ENCODE measurements at places on chromosomes 13 and 19.

- DNase-seq, result no peak
Measured at GRCh38 chr19:40469011-40469410, 2.2 kb downstream of the SPTBN4 start.

GRCh38 chr13:72457151-72457550, 270.3 kb downstream of the MZT1 start:
- DNase-seq, result no peak

DNA sequence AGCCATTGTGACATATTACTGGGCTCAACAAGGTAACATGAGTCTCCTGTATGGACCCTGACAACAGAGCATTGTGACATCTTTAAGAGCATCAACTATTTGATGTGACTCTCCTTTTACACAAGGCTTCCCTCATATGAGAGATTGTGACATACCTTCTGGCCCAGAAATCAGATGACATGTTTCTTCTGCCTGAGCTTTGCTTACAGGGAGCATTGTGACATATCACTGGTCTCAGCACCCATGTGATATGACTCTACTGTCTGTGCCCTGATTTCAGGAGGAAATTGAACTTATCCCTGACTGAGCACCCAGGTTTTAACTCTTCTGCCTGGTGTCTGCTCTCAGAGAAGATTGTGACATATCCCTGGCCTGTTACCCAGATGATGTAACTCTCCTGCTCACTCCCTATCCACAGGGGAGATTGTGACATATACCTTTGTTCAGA, 15.9 kb upstream of the ZNF681 start:
- DNase-seq, result no peak

GRCh38 chr19:43847884-43848283, 20.8 kb downstream of the ZNF283 start:
- DNase-seq, result no peak

GRCh38 chr19:39412867-39413271, 400 bp downstream of the PLEKHG2 start:
- DNase-seq, result no peak

GRCh38 chr13:41700790-41701310, 243.5 kb downstream of the RGCC start:
- DNase-seq, result no peak

- no peak for DNase-seq
Measured at GRCh38 chr13:108853031-108853430, 223.6 kb downstream of the MYO16 start.

- DNase-seq, result no peak
Measured at GRCh38 chr13:33543631-33544265, 258.2 kb upstream of the STARD13 start.

DNA sequence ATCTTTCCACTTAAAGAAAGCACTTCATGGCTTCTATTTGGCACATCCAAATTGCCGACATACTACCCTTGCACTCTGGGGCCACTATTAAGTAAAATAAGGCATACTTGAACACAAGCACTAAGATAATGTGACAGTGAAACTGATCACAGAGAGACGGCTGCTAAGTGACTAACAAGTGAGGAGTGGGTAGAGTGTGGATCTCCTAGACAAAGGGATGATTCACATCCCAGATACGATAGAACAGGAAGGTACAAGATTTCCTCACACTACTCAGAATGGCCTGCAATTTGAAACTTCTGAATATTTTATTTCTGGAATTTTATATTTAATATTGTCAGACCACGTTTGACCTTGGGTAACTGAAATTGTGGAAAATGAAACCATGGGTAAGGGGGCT, 1721.8 kb upstream of the SPRY2 start:
- no peak for DNase-seq

DNA sequence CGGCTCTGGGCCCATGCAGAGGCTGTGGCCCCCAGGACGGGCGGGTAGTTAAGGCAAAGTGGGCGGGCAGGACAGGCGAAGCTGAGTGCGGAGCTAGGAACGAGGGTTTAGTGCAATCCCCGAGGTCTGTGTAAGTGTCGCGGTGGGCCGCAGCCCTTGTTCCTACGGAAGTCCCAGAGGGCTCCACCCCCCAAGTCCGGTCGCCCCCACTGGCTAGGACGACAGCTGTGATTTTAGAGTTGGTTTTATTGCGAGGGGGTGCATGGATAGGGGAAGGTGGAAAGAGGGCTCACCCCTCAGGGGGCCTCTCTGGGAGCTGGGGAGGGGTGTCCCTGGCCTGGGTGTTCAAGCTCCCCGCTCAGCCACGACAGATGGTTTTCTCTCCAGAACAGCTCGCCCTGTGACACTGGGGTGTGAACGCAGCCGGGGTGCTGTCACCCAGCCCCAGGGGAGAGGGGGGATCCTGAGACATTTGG, 21.7 kb downstream of the ZBTB7A start:
- no peak for DNase-seq

DNA sequence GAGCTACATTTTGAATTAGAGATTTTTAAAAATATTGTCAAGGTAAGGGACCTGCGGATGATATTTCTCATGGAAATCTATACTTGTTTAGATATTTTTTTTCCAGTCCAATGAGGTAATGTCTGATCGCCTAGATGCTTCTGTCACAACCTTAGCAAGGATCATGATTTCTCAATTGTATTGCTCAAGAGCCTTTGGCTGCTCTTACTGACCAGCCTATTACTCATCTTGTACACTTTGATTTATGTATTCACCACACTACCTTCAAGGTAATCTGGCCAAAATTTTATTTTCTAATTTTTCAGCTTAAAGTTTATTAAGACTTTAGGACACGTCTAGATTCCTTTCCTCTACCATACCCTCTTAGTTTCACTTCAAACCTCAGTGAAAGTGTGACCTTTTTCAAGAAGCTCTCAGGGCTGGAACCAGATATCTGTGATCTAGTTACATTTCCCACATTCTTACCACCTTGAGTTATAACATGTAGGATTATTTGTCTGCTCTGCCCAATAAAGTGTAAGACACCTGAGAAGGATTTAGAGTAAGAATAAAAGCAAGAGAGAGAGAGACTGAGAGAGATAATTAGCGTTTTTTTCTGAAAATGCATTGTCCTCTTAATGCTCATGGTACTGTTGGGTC, 197.1 kb downstream of the ITGBL1 start:
- peak; percentile 17 for DNase-seq

DNA sequence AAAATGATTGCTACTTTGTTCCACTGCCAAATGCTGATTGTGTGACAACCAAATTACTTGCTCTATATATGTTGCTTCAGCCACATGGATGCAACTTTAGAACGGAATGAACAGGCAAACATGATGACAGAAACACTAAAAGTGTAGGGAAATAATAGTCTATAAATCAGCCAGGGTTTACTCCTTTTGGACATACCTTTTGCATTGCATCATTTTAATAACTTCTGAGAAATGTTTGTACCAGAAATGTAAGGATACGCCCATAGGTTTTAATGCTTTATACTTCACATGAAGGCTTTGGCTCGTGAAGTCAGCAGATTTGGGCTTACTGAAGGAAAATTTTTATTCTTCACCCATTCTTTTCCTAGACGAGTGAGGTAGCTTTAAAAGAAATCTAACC, 141.0 kb downstream of the POSTN start:
- DNase-seq, result no peak

DNA sequence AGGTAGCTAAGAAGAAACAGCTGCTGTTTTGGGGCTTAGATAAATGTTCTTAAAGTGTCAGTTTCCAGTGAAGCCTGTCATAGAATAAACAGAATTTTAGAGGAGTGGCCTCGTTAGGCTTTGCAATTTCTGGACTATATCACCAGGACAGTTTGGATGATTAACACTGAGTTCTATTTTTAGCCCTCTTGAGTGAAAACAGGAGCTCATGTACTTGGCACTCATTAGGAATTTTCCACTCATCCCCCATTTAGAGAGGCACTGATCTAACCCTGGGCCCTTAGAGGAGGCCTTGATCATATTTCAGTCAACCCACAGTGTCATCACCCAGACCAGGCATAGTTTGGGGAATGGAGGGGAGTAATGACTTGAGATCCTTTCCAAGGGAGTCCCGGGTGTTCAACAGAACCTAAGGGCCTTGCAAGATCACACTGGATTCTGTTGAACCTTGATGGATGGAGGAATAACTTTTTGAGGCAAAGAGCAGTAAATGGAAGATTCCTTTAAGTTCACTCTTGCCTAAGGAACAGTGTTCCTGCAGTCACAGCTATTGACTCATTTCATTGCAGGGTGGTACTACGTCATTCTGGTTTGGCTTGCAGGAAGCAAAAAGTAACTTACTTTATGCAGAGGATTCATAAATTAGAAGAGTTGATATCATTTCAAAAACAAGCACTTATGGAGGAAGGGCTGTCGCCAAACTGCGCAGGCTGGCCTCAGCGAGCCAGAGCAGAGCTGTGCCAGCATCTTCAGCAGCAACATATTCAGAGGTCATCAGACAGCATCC, 160.2 kb downstream of the SLC7A1 start:
- DNase-seq, result no peak

- DNase-seq, result no peak
Measured at GRCh38 chr19:21138130-21138529, 3.7 kb upstream of the ZNF431 start.

GRCh38 chr19:48671446-48671995, 1.3 kb downstream of the NTN5 start:
- no peak for DNase-seq

- DNase-seq, result no peak
Measured at GRCh38 chr19:4052114-4052992, 14.3 kb downstream of the ZBTB7A start.

GRCh38 chr19:5006821-5007220, 37.9 kb downstream of the KDM4B start:
- DNase-seq, result no peak

DNA sequence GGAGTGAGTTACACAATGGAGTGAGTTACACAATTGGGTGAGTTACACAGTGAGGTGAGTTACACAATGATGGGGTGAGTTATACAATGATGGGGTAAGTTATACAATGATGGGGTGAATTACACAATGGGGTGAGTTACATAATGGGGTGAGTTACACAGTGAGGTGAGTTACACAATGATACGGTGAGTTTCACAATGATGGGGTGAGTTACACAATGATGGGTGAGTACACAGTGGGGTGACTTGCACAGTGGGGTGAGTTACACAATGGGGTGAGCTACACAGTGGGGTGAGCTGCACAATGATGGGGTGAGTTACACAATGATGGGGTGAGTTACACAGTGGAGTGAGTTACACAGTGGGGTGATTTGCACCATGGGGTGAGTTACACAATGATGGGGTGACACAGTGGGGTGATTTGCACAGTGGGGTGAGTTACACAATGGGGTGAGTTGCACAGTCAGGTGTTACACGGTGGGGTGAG, 52.5 kb upstream of the GAS6 start:
- no peak for DNase-seq

DNA sequence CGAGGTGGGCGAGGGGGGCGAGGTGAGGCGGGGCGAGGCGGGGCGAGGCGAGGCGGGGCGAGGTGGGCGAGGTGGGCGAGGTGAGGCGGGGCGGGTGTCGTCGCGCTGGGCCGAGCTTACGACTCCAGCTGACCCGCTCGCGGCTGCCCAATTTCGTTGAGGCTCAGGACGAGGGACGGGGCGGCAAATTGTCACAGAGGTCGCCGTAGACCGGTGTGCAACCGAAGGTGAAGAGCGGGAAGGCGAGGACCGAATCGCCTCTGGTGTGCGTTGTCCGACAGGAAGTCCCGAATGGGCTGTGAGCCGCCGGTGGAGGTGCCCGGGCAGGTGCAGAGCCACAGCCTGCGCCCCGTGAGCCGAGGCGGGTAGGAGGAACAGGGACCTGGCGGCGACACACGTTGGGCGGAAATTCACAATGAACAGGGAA, at the start of gene LACC1:
Gene LACC1, plus strand, starts transcription at position 150 of the 427 bp plus-strand sequence. CDS start 1,082 bp downstream, outside the sequence.
- no peak for DNase-seq

- no peak for DNase-seq
Measured at GRCh38 chr13:72412481-72412880, 314.9 kb downstream of the MZT1 start.

- no peak for DNase-seq
Measured at GRCh38 chr19:19649580-19649995, 6.1 kb upstream of the GMIP start.

GRCh38 chr13:95323930-95324662, 22.8 kb upstream of the ABCC4 start:
- DNase-seq, result no peak

GRCh38 chr13:97974773-97975172, 21.3 kb downstream of the IPO5 start:
- DNase-seq, result no peak

DNA sequence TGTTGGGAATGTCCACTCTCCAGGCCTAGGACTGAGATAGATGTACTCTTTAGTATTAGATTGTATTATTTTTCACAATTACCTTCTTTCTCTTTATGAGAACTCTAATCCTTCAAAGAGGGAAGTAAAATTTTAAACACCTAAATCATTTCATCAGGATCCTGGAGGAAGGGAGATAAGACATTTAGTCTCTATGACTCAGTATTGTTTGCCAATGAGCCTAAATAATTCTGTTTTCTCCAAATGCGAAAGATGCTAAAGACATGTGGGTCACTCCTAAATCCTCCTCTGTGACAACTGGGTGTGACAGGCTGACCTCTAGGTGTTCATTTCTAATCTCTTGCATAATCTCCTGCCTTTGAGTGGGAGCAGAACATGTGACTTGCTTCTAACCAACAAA, 1736.6 kb upstream of the MIR17HG start:
- no peak for DNase-seq

DNA sequence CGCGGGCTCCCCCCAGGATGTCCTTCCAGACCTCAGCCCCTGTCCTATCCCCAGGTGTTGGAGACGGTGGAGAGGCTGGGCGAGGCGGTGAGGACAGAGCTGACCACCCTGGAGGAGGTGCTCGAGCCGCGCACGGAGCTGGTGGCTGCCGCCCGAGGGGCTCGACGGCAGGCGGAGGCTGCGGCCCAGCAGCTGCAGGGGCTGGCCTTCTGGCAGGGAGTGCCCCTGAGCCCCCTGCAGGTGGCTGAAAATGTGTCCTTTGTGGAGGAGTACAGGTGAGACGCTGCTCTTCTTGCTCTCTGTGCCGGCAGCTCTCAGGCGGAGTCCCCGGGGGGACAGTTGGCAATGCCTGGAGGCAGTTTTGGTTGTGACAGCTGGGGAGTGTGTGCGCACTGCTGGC, 6.9 kb downstream of the TTYH1 start:
- DNase-seq, result no peak

DNA sequence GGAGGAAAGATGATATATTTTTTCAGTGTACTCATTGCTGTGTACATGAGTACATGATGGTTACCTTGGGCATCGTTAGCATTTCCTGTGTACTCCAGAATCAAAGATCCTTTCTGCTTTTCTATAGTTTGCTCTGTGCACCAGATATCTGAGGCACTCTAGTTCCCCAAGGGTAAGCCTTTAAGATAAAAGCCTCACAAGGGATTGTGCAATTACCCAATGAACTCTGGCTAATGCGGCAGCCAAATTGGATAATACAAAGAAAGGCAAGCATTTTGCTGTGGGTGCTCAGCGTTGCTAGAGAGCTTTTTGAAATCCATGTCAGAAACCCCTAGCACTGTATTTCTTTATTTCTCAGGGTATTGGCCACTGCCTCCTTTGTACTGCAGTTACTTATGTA, 2.9 kb downstream of the CYSLTR2 start:
- no peak for DNase-seq

- no peak for DNase-seq
Measured at GRCh38 chr19:28495046-28495445, 717.9 kb downstream of the UQCRFS1 start.

Data from smooth muscle cell of the brain vasculature (primary cell).